ENCODE measurements at places on chromosomes 16 and 17.
A peak's percentile ranks its signal among the peaks of the same experiment; 100 is the strongest.

DNA sequence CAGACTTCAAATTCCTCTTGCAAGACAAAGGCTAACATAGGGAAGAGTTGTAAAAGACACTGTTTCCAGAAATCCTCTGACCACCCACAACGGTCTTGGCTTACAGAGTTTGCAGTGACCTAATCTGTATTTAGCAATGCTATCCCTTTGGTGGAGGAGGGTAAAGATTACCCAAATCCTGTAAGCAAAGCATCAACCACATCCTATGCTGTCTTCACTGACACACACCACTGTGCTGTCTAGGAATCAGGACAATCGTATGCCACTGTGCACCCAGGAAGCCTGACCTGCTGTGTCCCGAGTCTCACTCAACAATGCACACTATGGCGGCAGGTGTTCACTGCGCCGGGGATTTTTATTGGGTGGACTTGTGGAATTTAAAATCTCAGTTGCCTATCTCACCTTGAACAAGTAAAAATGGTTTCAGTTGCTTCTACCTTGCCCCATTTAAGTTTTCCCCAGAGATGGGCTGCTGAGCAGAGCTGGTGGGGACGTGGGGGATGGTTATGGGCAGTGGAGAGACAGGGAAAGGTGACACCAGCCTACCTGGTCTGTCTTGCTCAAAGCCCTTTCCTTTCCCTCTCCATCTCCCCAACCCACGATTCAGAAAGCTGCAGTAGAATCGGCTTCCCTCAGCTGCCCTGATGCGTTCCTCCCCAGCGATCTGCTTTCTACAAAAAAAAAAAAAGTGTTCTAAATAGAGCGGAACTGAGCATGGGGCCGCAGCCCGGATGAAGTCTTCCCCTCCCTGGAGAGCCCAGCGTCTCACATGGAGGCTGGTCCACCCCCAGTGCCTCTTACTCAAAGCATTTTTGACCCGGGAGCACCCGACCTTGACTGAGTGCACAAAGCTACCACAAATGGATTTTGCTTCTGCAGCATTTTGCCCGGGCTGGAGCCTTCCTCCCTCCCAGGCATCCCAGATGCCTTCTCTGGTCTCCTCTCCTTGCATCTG lies 271.5 kb downstream of the SOX9 start:
- DNase-seq = peak; percentile 86

- DNase-seq = peak; percentile 78
Observed at GRCh38 chr17:17780922-17781590, 55.7 kb downstream of the SREBF1 start.

DNA sequence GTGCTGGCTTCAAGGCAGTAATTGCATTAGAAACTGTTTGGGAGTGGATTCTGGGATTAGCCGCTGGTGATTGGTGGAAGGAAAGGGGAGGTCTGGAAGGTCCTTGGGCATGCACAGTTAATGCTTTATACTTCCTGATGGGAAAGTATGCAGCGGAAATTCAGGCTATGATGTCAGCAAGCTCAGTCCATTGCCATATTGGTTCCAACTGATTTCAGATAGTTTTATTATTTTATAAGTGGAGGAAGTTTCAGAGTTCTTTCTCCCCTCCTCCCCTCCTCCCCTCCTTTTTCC lies 8.1 kb upstream of the CMTR2 start:
- no peak for DNase-seq

DNA sequence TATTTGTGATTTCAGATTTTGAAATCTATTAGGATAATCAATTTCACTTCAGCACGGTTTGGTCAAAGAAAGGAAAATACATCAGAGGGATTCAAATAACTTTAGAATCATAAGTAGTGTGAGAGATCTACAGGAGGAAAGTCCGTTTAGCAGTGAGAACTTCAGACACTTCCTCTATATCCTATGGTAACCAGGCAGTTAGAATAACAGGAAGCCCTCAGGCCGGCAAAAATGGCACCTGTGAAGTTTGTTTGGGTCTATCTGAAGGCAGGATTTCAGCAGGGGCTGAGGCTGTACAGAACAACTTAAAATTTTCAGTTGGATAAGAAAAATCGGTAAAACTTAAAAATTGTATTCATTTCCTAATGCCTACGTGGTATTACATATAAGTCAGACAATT lies 24.9 kb downstream of the KCNJ16 start:
- DNase-seq = no peak

GRCh38 chr16:56145369-56145768 lies 45.9 kb upstream of the GNAO1 start:
- no peak for DNase-seq

GRCh38 chr16:2498531-2499253 lies 15.1 kb upstream of the ATP6V0C start:
- DNase-seq = no peak

- no peak for DNase-seq
Observed at GRCh38 chr16:75005697-75006096, 6.9 kb downstream of the ZNRF1 start.

GRCh38 chr17:27384261-27384701 lies 72.0 kb upstream of the KSR1 start:
- peak; percentile 78 for DNase-seq

DNA sequence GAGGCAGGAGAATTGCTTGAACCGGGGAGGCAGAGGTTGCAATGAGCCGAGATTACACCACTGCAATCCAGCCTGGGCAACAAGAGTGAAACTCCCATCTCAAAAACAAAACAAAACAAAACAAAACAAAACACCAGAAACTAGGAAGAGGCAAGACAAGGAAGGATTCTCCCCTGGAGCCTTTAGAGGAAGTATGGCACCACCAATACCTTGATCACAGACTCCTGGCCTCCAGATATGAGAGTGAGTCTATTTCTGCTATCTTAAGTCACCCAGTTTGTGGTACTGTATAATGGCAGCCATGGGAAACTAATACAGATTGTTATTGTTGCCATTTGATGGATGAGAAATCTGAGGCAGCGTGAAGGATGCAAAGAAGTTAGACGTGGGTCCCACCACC lies 14.6 kb upstream of the CPPED1 start:
- no peak for DNase-seq

DNA sequence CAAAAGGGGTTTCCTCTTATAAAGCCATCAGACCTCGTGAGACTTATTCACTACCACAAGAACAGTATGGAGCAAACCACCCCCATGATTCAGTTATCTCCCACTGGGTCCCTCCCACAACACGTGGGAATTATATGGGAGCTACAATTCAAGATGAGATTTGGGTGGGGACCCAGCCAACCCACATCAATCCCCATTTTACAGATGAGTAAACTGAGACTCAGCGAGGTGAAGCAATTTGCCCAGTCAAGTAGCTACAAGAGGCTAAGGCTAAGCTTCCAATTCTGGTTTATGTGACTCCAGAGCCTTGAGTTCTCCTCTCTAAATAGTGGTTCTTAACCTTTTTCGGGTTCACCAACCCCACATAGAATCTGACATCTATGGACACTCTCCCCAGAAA lies 8.8 kb downstream of the CD300A start:
- no peak for DNase-seq

DNA sequence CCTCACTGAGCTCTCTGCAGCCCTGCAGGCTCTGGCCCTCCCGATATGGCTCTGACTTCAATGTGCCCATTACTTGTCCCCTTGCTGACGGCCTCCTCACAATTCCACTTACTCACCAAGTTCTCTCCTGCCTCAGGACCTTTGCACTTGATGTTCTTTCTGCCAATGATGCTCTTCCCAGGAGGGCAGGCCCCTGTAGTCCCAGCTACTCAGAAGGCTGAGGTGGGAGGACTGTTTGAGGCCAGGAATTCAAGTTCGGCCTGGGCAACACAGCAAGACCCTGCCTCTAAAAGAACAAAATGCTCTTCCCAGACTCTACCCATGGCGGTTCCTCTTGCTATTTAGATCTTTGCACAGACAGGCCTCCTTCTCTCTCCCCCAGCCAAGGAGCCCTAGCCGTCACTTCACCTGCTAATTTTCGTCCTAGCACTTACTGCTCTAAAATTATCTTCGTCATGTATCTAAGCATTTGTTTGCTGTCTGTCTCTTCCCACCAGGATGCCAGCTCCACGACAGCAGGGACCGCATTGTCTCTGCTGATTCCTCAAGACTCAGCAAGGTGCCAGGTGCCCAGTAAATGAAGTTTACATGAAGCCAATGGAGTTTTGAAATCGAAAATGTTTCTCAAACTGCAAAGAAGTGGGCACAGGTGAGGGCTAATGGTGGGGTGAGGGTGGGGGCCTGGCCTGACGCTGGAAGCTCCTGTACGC lies 626 bp upstream of the RAI1 start:
- no peak for DNase-seq

- no peak for DNase-seq
Observed at GRCh38 chr17:35555691-35556090, 4.9 kb downstream of the SLFN14 start.

DNA sequence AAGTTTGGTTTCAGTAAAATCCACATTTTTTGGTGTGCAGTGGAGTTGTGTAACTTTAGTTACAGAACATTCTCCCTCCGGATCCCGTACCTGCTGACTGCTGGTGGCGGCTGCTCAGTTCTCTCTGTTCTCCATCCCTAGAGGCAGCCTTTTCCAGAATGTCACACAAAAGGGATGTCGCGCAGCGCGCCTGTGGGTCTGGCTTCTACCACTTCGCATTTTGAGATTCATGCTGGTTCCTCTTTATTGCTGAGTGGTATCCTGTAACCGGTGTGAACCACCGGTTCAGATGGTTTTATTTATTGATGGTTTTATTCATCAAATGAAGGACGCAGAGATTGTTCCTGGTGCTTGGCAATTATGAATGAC lies 981 bp upstream of the CEP131 start:
- no peak for DNase-seq

DNA sequence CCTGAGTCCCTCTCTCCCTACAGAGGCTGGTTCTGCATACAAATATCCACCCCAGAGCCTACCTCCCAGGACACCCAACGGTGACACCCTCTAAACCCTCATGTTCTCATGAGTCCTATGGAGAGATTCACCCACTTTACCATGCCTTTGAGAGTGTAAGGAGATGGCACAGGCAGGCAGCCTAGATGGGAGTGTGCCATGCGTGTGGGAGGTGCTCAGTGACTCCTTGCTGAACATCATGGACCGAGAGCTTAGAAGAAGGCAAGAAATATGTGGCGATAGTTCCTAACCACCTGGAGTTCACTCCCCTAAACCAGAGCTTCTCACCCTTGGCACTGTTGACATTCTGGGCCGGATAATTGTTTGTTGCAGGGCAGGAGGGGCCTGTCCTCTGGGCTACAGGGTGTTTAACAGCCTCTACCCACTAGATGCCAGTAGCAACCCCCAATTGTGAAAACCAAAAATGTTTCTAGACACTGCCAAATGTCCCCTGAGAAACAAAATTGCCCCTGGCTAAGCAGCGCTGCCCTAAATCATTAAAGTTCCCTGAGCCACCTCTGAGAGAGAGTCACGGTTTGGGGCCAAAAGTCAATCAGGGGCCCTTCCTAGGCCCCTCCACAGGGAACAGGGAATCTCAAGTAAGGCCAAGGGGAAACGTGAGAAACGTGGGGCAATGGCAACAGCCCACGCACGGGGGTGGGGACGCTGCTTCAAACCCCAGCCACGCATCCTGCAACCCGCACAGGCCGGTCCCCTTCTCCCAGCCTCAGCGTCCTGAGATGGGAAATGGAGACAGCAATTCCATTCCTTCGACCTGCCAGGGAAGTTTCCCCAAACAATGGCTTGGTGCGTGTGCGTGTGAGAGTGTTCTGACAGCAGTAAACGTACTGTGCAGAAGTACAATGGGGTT lies 66.8 kb downstream of the C16orf78 start:
- DNase-seq = no peak

DNA sequence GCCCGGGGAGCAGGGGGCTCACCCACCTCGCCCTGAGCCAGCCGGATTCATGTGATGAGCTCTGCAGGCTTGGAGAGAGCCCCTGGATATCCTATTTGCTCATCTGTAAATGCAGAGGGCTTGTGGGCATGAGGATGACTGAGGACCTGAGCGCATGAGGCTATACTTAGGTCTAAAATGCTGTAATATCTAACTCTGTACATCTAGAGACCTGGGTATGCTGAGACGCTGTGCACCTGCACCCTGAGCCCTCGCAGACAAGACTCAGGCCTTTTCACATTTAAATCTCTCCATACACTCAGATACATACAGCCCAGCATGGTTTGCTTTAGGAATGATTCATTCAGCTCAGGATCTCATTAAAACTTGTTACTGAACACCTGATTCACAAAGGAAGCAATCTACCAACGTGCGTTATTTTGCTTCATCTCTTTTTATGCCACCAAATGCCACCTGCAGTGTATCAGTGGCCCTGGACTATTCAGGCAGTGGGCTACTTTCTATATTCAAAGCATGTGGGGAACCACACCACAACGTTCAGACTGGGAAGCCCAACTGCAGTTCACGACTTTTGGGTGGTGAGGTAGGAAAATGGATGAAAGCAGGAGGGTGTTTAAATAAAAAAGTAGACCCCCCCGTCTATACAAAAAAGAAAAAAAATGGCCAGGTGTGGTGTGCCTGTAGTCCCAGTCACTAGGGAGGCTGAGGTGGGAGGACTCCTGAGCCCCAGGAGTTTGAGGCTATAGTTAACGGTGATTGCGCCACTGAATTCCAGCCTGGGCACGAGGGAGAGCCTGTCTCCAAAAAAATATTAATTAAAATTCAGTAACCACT lies 12.0 kb downstream of the USP7 start:
- no peak for DNase-seq

DNA sequence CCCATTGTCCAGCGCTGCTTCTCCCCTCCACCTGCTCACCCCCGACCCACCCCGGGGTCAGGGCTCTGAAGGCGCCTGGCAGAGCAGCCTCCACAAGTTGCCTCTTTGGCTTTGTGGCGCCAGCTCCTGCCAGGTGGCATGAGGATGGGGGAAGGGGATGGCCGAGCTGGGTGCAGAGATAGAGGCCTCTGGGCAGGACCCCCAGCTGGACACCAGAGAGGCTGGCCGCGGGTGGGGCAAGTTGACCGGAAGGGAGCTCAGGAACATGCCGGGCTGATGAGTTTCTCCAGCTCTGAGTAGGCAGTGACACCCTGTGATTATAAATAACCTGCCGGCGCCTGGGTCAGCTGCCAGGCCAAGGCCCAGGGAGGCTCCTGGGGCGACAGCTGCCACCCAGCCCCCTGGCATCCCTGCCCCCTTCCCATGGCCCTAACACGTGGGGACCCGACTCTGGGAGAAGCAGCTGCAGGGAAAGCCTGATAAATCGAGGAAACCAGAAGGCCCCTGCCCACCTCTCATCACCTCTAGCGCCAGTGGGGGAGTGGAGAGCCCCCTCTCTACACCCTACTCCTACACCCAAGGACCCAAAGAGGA lies 729 bp downstream of the P2RX5 start:
- no peak for DNase-seq

- no peak for DNase-seq
Observed at GRCh38 chr16:79130616-79131015, 469.9 kb downstream of the MAF start.

GRCh38 chr17:32627239-32627996 lies 140.6 kb downstream of the CDK5R1 start:
- no peak for DNase-seq

DNA sequence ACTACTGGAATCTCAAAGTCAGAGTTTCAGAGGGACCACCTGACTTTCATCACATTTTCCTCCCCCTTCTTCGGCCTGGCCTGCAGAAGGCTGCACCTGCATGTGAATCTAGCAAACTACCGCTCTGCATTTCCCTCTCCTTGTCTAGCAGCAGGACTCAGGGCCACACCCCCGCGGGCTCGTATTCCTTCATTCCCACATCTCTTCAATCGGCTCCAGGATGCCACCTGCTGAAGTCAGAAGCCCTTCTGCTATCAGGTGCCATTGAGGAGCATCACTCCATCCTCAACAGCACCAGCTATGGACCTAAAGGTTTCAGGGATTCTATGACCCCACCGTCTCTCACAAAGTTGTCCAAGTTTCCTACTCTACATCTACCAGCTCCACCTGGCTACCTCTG lies 169.5 kb downstream of the VPS53 start:
- no peak for DNase-seq

- DNase-seq = no peak
Observed at GRCh38 chr17:77724876-77725615, 233.5 kb upstream of the TNRC6C start.
